GM23338 (cell line): ENCODE measurements at places on chromosomes 13 and 19.

GRCh38 chr13:43389983-43390382, 366.6 kb downstream of the DNAJC15 start:
- no peak for DNase-seq

GRCh38 chr19:51027873-51028272, 1.5 kb upstream of the KLK11 start:
- DNase-seq: no peak

DNA sequence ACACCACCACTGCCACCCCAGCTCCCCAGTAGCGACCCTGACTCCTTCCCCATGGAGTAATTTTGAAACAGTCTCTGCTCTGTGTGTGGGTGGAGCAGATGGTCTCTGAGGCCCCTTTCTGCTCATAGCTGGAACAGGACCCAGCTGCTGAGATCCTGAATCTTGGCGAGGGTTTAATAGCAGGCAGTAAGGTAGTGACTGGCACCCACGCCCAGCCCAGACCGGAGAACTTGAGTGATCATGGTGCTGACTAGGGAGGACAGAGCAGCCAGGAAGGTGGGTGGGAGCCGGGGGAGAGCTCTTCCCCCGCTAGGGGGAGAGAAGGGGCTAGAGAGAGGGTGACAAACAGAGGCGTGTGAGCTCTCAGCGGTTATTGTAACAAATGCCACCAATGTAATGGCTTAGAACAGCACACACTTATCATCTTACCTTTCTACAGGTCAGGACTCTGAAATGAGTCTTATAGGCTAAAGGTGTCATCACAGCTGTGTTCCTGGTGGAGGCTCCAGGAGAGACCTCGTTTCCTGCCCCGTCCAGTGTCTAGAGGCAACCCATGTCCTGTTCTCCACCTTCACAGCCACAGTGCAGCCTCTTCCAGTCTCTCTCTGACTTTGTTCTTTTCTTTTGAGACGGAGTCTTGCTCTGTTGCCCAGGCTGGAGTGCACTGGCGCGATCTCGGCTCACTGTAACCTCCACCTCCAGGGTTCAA, 7.2 kb upstream of the ACER1 start:
- DNase-seq: peak; percentile 42

- DNase-seq: no peak
These were observed 98.9 kb downstream of the TNFSF13B start for GRCh38 chr13:108368250-108368905.

DNA sequence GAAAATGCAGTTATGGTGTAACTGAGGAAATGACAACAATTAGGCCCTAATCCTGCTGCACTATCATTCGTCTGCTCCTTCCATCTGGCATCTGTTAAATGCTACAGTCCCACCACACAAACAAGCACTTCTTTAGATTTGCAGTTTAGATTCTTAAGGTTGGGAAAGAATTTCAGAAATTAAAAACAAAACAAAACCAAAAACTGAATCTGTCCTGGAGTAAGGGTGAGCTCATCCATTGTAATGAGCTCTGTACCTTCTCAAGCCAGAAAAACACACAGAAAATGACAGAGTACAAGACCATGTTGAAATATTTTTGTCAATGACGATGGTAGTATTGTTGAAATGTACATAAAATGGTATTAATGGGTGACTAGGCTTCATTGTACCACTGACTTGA, 28.3 kb downstream of the SMAD9 start:
- DNase-seq: no peak

DNA sequence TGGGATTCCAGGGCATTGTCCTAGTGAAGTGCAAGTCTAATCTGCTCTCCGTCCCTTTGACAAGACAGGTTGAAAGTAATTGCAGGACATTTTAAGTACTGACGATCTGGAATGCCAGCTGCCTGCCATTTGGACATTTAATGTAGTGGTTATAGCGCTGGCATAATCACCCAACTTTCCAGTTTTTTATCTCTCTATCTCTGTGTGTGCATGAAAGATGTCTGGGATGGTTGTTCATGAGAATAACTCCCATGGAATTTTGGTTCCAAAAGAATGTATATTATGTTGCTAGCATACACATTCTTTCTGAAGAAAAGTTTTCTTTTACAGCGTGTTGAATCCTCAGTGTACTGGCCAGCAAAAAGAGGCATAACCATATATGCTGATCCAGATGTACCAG, 53.6 kb downstream of the TDRD12 start:
- no peak for DNase-seq

DNA sequence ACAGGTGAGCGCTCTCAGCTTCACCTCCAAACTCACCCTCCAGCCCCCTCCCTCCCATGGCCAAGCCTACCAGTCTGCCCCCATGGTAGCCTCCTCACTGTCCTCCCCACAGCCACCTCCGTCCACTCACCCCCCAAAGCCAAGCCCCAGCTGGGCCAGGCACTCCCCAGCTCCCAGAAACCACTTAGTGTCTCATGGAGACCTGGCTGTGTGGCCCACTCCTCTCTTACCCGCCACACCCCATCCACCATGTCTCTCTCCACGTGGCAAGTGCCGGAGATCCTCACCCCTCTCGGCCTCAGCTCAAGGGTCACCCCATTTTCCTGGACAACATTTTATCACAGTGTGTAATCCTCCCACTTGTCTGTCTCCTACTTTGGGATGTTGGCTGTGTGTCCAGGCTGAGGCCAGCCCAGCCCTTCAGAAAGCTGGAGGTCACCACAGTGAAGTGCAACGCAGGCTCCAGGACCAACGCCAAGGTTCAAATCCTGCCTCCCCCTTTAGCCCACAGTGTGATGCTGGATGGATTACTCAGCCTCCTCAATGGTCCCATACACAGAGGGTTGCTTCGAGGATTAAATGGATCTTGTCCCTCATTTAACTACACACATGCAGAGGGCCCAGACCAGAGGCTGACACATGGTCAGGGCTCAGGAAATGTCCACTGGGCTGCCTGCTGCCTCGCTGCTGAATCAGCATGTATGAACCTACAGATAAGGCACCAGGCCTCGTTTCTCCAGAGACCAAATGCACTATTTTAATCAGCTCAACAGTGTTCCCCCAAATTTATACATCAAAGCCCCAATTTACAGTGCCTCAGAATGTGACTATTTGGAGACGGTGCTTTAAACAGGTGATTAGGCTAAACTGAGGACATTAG, 71.3 kb downstream of the CEBPG start:
- DNase-seq: no peak

- DNase-seq: peak; percentile 39
These were observed 315.7 kb downstream of the KCTD12 start for GRCh38 chr13:76570510-76570971.

- no peak for DNase-seq
These were observed 9.0 kb downstream of the ZNF331 start for GRCh38 chr19:53546758-53547513.

DNA sequence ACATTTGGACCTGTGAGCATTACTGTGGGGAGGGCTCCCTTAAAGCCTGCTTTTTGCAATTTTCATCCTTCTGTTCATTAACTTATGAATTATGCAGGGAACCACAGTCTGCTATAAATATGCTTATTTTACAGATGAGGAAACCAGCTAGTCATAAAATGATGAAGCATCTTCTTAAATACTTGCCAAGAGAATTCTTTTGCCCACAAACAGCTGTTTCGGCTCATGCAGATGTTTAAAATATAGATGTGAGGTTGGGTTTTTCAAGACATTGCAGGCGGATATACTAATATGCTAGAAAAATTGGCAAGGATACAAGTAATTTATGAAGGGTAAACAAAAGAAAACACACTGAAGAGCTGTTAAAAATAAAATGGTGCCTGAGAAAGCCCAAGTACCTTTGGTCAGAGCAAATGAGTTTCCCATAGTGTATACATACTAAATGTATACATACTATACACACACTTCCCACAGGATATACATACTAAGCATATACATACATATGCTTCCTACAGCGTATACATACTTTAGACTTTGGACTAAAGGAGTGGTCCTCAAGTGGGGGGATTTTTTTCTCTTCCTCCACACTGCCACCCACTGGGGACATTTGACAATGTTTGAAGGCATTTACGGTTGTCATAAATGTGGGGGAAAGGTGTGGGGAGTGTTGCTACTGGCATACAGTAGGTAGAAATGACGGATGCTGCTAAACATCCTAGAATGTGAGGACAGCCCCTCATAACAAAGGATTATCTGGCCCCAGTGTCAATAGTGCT, 164.9 kb upstream of the CSNK1A1L start:
- peak; percentile 21 for DNase-seq

DNA sequence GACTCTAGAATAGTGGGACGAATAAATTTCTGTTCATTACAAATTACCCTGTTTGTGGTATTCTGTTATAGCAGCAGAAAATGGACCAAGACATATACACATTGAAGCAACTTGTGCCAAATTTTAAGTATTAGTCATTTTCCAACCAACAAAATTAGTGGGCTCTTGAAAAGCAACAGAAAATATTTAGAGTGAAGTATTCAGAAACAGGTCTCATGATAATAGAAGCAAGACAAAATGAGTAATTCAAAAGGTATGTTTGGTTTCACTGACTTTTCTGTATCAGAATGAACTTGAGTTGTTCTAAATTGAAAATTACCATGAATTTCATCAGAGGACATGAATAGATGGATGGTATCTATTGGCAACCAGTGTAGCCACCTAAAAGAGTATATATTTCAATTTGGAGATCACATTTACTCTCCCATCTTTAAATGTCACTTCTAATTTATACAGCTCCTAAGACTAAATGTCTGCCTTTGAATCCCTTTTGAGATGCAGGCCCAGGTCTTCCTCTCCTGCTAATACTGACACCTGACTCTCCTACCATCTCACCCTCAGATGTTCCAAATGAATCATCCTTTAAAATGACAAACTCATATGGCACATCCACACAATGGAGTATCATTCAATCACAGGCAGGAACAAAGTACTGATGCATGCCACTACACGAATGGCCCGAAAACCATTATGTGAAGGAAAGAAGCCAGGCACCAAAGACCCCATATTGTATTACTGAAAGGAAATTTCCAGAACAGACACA, 40.7 kb upstream of the DOCK9 start:
- DNase-seq: no peak
